Fibroblast of the conjunctiva (primary cell): ENCODE measurements at places on chromosomes 5 and 9.

DNA sequence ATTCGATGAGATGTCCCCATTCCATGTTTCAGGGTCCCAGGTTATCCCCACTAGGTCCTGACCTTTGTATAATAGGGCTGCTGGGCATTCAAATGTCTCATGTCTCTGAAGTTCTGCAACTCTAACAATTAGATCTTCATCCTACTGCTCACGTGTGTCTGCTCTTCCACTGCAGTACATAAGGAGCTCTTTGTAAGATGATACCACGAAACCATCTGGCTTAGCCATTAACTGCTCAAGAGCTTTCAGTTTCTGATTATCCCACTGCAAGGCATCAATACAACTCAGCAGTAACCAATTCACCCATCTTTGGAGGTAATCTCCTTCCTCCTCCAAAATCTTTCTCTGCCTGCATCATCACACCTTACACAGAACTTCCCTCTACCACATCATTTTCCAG is 49.9 kb upstream of the PPP2CA start:
- DNase-seq = no peak

- no peak for DNase-seq
Observed at GRCh38 chr9:72048850-72049249, 11.6 kb downstream of the C9orf57 start.

- no peak for DNase-seq
Observed at GRCh38 chr5:74619308-74619707, 21.2 kb downstream of the ENC1 start.

GRCh38 chr9:39587844-39588499 is 232.5 kb downstream of the SPATA31A1 start:
- DNase-seq = no peak

- DNase-seq = no peak
Observed at GRCh38 chr9:114058688-114059046, 19.4 kb downstream of the AMBP start.
